ENCODE measurements at places on chromosomes 6 and 20.

GRCh38 chr20:63416631-63417030, 55.5 kb upstream of the CHRNA4 start:
- DNase-seq, result no peak

DNA sequence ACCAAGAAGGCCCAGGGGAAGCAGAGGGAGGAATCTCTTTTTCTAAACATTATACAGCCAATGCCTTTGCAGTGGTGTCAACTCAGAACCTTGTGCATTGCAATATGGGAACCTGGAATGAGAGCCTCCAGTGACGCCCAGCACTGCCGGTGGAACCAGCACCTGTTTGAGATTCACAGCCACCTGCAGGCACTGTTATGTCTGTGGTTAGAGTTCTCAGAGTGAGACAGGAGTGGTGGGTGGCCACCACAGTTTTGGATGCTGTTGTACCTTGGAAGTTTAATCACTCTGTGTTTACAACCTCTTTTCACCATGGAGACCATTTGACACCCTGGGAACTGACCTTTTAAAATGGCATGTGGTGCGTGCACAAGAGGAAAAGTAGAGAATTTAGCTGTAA, 185.3 kb upstream of the KCNG1 start:
- no peak for DNase-seq

GRCh38 chr20:43155366-43156100, 34.2 kb downstream of the PTPRT start:
- no peak for DNase-seq

DNA sequence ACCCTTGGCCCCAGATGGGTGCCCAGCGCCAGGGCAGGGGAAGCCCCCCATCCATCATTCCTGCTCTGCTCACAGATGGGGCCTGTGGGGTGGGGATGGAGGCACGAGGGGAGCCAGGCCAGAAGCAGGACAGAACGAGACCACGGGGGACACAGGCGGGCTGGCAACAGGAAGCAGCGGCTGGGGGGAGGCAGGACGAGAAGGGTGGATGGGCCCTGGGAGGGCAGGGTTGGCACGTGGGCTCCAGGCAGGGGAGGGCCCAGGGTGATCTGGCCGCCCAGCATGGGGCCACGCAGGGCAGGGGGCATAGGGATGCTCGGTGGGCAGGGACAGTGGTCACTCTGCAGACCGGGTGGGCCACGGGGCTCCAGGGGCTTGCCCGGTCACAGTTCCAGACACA, 41.6 kb downstream of the KCNQ2 start:
- no peak for DNase-seq

DNA sequence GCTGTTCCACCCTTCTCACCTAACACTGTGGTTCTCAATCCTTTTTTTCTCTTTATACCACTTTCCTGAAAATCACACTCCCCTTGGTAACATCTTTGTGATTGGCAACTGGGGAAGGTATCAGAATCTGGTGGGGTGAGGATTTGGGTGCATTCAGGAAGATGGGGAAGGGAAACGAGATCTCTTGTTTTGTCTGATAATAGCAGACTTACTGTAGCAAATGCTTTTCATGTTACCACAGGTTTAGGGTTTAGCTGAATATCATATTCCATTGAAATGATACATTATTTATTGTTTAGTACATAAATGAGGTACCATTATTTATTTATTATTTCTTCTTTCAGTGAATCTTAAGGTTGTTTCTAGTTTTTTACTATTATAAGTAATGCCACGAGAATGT, 100.8 kb downstream of the RTN4IP1 start:
- no peak for DNase-seq

DNA sequence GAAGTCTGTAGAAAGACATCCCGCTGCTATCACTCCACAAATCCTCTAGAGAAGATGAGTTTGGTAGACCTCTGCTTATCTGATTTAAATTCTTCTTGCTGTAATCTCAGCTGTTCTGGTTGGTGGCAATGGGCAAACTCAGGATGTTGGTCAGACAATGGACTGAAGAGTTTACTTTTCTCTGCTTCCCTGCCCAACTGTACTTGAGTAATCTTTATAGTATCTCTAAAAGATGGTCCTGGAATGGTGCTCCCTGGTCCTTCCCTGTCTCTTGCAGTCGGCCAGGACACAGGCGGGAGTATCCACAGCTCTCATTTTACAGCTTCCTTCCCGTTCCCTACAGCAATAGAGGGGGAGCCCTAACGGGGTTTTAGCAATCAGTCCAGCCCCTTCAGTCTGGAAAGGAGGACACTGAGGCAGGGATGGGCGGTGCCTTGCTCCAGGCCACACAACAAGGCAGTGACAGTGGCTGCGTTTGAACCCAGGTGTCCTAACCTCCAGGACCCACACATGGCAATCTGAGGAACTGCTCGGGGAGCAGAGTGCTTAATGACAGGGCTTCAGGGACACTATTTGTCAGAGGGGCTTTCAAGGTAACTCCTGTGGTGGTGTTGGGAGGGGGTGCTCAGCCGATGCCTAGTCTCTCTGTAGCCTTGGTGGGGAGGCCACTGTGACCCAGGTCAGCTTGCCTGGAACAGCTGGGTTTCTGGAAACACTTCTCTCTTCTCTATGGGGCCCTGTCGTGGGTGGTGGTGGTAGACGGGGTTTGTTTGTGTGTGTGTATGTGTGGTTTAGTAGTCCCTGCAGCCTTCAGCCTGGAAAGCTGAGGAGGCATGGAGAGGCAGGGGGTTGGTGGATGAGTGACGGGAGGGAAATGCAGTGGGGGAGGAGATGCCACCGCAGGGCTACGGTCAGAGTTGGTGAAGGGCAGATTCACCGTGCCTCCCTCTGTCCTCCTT, 9.5 kb upstream of the VEGFA start:
- DNase-seq, result no peak

DNA sequence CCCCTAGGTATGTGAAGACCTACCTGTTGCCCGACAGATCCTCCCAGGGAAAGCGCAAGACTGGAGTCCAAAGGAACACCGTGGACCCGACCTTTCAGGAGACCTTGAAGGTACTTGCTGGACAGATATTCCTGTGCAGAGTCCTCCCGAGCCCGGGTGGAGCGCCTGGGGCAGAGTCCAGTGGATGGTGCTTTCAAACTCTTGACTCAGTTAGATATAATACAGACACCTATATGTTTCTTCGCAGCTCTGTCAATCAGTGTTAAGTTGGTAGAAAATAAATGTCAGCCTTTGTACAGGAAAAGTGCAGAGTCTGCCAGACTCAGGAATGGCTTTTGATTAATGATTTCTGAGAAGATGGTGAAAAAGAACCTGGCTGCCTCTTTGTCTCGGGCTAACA, 67.2 kb downstream of the EZR start:
- no peak for DNase-seq

DNA sequence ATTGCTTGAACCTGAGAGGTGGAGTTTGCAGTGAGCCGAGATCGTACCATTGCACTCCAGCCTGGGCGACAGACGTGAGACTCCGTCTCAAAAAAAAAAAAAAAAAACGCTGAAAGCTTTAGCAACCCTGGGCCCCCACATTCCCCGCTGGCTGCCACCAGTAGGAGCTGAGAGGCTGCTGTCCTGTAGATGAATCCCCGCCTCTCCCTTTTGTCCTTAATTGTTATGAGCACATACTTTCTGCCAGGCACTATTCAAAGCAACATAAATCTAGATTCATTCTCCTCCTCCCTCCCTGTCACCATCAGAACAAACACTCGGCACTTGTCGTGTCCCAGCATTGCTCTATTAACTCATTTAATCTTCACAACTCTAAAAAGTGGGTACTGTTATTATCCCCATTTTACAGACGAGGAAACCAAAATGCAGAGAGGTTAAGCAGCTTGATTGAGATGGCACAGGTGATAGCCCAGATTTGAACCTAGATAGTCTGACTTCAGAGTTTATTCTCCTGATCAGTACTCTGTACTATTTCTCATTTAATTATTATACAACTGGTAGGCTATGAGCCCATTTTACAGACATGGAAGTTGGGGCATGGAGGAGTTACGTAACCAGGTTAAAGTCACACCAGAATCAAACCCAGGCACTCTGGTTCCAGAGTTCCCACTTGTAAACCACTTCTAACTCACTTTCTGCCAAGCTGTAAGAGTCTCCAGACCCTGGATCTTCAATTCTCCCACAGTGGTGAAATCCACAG, 97.4 kb downstream of the EYA2 start:
- no peak for DNase-seq

GRCh38 chr6:35173044-35173426, 31.9 kb upstream of the TCP11 start:
- no peak for DNase-seq

DNA sequence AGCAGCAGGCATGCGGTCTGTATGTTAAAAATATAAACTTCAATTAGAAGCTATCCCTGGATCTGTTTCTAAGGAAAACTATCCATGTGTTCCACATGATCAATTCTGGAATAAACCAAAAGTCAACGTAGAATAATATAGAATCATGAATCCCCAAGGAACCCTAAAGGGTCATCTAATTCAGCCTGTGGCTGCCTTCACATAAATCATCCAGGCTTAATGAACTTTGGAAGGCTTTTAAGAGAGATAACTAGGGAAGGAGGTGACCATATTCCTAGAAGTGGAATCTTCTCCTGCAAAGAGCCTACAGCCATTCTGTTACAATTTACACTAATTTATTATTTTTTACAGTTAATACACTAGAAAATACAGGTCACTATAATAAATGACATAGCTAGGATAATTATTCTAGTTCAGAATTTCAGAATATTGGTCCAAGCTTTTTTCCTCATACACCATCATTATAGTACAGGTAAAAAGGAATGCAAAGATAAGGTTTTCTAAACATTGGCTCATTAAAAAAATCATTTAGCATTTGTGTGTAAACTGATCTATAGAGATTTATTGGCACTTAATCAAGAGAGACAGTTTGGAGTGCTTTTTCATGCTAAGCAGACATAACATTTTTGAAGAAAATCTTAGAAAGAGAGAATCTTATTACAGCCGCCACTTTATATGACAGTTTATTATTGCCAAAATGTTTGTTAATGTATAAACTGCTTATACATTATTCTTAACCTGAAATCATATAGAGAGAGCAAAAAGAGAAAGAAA, 851.2 kb downstream of the PHF3 start:
- DNase-seq, result no peak

DNA sequence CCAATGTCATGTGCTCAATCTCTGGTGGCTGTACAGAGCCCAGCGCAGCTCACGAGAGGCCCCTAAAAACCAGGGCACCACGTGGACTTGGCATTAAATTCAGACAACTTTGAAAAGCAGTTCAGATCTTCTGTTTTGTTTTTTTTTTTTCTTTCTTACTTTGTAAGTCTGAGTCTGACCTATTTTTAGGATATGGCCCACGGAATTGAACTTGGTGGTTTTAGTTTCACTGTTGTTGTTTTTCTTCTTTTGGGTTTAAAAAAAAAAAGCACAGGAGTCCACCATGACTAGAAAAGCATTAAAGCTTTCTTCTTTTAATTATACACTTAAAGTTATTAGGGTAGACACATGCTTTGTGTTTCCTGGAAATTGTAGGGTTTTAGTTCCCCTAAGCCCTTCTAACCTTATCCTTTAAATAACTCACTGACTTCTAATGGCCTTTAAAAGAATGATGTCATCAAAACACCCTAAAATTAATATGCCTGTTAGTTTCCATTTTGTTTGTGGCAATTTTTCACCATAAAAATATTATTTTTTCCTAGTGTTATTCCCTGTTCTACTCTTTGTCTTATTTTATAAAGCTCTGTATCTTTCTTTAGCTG, 48.5 kb upstream of the CCN2 start:
- DNase-seq, result no peak
